AG10803 (cell line): ENCODE measurements at places on chromosomes 5 and 9.
A peak's percentile ranks its signal among the peaks of the same experiment; 100 is the strongest.

DNA sequence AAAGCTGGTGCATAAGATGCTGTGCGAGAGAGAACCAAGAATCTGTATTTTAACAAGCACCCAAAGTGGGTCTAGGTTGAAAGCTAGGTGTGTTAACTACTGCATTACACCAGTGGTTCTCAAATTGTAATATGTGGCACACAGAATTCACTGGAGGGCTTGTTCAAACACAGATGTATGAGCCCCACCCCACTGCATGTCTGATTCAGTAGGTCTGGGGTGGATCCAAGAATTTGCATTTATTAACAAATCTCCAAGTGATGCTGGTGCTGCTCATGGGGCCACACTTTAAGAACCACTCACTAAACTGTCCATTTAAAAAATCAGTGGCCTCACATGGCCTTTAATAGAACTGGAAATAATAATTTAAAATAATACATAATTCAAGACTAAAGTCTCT is 40.4 kb downstream of the LPAR1 start:
- peak; percentile 77 for DNase-seq

- peak; percentile 85 for DNase-seq
Measured at GRCh38 chr5:9765419-9766140, 135.4 kb upstream of the TAS2R1 start.

DNA sequence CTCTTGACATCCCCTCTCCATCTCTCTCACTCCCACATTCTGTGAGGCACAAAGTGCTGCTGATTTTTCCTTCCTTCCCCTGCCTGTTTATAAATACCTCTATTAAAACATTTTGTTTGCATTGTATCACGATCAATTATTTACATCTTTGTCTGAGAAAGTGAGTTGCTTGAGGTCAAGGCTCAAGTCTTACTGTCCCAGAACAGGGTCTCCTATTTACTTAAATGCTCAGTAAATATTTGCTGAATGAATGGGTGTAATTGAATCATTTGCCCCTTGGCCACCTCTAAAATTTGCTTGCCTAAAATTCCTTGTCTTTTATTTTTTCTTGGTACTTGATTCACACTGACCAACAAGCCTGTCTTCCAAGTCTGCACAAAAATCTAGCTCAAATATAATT is 103.5 kb downstream of the ZNF462 start:
- no peak for DNase-seq

DNA sequence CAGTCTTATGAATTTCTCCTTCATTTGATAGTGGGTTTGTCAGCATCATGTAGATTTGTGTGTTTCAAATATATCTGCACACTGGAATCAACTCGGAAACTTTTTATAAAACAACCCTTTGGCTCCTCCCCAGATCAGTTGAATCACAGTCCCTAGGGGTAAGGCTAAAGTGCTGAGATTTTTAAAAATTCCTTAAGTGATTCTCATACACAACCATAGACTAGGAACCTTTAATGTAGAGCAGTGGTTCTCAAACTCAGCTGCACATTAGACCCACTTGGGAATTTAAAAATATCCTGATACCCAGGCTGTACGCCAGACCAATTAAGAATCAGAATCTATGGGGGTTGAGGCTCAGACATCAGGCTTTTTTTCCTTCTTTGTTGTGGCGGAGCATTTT is 17.5 kb upstream of the JAK2 start:
- peak; percentile 55 for DNase-seq

- DNase-seq: no peak
Measured at GRCh38 chr9:136004219-136004618, 43.0 kb upstream of the UBAC1 start.

DNA sequence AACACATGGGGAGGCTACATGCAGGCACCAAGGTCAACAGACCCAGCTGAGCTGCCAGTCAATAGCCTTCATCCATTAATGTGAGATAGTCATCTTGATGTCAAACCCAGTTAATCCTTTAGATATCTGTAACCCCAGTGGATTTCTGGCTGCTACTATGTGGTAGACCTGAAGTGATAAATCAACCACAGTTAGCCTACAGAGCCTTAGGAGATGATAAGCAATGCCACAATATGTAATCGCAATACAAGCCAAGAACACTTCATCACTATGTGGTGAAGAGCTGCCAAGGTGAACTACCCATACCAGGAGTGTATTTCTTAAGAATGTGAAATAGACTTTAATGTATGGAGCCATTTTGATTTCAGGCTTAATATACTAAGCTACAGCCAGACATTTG is 1175.5 kb downstream of the DTWD2 start:
- no peak for DNase-seq

DNA sequence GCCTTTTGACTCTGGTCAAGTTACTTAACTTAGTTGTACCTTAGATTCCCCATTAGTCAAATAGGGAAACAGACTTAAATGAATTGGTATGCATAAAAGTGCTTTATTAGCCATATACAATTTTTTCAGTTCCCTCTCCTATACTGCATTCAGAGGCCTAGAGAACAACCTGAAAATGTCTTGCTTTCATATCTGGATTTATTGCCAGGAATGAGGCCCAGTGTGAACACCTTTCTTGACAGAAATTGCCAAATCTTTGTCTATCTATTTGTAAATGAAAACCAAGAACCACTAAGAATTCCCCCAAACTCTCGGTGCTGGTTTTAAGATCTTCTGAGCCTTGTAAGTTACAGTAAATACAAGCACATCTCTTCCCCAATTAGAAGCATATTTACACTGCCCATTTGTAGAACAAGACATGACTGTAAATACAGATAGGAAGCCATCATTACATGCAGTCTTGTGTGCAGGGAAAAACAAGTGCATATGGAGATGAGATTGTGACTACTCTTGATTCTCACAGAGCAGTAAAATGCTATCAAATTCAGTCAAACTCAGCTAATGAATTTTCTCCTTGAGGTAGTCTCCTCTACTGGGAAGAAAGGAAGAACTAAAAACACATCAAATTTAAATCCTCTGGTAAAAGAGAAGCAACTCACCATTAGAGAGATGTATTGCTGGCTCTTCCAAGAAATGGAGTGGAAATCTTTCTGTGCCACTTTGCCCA is 5.2 kb upstream of the FAM13B start:
- DNase-seq: no peak

DNA sequence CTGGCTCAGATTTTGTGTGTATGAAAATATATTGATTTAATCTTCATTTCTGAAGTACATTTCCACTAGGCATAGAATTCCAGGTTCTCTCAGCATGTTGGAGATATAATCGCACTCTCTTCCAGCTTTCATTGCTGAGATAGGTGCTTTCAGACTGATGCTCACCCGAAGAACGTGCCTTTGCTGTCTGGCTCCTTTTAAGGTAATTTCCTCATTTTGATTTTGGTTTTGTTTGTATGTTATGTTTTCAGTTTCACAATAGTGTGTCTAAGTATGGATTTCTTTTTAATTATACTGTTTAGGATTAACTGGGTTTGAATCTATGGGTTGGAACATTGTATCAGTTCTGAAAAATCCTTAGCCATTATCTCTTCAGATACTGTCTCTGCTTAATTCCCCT is 132.0 kb upstream of the NFIB start:
- DNase-seq: no peak

DNA sequence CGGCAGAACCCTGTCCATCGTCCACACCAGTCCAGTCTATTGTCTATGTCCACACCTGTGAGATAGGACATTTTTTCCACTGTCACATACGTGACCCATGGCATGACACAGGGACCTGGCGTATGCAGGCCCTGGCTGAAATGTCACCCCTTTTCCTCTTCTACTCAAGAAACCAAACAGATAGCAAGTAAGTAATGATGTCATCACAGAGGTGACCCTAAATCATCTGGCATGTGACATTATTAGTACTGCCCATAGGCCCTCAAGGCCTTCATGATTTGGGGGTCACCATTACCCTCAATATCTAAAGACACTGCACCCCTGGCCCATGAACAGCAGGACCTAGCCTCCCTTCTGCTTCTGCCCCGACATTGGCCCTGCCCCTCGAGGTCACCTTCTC is 88.3 kb downstream of the LHX2 start:
- DNase-seq: no peak

GRCh38 chr5:147674411-147674810 is 108.1 kb downstream of the JAKMIP2 start:
- DNase-seq: no peak
